Activated gamma-delta T cell treated with Interleukin-2 at 50 U/mL for 16 hours (primary cell): ENCODE measurements at places on chromosomes 11 and 22.

DNA sequence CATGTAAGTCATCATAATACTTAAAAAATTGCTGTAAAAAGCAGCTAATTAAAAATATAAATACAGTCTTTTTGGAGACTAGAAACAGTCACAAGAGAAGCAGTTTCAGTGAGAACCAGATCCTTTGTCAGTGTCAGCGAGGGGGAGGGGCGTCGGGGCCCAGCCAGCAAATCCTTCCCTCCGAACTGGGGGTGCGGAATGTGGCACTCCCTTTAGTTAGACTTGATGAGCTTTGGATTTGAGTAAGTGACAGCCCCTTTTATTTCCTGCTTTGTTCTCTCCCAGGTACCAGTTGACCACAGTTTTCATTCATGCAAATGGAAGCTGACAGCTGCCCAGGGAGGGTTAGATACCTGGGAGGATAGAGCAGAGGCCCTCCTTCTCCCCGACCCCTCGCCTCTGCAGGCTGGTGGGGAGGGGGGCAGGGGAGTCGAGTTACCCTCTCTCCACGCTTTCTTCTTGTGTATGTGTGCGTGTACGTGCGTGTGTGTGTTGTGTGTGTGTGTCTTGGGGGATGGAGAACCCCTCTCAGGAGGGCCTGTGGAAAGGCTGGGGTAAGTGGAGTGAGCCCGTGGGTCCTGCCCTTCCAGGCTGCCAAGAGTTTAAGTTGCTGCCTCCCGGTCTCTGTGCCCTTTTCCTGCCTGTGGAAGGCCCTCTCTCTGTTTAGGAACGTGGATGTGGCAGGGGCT lies 38.3 kb downstream of the PTPRJ start:
- DNase-seq: no peak

DNA sequence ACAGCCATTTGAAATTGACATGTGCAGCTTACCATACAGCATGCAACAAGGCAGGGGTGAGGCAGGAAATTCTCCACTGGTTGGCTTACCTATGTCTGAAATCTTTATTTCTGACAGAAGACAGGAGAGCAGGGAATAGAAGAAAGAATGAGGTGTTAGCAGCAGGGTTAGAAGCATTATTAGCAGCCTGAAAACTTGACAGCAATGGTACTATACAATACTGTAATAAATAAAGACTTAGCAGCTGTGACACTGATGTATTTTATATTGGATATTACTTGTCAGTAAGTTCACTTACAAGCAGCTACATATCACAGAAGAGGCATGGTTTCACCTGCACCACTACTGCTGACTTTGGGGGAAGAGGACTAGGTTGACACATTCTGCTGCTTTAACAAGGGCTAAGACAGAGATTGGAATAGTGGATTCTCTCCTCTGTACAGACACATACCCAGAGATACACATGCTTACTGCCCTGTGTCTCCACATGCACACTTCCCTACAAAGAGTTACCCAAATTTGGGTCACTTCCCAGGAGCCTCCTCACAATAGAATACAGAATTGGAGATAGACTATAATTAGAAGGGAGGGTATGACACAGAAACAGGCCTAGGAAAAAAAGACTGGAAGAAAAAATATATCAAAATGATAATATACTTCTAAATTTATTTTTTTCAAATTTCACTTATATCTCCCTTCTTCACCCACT lies 145.8 kb upstream of the NARS2 start:
- no peak for DNase-seq

GRCh38 chr11:15747671-15748070 lies 608.7 kb downstream of the SOX6 start:
- DNase-seq: no peak

GRCh38 chr11:57873196-57873911 lies 111.8 kb downstream of the CTNND1 start:
- no peak for DNase-seq

- DNase-seq: no peak
Observed at GRCh38 chr22:46067159-46068111, 82.9 kb upstream of the PPARA start.

DNA sequence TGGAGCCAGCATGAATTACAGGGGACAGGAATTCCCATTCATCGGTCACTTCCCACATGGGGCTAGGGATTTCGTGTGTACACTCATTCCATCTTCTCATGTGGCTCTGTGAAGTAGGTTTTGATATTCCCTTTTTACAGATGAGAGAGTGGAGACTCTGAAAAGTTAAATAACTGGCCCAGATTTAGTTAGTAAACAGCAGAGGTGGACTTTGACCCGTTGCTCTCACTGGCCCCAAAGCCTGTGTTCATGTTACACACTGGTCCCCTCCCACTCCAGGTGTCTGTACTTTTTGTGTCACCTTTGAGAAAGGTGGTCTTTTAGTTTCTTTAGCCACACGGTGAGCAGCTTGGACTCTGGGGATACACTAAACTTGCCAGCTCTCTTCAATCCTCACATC lies 108.5 kb downstream of the MICAL2 start:
- DNase-seq: no peak

GRCh38 chr11:2587976-2588748 lies 111.6 kb downstream of the KCNQ1OT1 start:
- no peak for DNase-seq

DNA sequence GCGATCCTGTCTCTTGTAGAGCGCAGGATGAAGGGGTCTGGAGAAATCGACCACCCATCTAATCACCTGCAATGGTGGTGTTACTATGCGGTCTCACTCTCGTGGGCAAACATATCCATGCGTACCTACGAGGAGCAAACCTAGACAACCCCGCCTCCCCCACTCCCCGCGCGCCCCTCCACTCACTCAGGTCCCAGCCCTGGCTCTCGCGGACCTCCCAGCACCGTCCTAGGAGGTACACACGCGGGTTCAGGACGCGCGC lies 887 bp downstream of the TRPC6 start:
- no peak for DNase-seq

DNA sequence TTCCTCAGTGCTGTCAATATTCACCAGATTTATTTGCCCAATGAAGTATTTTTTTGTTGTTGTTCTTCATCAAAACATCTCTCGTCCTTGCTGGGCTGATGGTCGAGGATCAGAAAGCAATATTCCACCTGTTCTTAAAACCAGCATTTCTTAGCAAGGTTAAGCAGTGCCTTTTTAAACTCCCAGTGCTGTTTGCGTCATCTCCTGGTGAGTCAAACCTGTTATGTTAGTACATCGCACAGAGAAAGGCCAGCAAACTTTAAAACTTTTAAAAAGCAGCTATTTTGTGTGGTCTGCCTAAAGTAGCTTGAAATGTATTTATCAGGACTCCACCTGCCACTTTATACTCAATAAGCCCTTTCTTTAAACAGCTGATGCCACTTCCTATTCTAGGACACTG lies 802.0 kb downstream of the KCNA4 start:
- DNase-seq: no peak

DNA sequence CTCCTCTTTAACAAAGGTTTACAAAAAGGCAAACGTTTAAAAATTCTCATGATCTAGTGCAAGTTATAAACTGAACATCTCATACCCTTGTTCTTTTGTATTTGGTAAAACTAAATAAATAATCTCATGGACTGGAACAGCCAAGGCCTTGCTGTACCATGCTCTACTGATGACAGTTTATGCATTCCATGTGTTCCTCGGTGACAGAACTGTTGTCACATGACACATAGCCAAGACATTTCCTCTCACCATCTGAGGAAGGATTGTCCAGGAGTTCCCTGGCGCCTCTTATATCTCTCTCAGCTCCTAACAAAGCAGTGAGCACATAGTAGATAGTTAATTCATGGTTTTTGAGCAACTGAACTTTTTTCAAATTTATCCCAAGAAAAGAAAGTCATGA lies 12.6 kb downstream of the CCDC83 start:
- DNase-seq: no peak

DNA sequence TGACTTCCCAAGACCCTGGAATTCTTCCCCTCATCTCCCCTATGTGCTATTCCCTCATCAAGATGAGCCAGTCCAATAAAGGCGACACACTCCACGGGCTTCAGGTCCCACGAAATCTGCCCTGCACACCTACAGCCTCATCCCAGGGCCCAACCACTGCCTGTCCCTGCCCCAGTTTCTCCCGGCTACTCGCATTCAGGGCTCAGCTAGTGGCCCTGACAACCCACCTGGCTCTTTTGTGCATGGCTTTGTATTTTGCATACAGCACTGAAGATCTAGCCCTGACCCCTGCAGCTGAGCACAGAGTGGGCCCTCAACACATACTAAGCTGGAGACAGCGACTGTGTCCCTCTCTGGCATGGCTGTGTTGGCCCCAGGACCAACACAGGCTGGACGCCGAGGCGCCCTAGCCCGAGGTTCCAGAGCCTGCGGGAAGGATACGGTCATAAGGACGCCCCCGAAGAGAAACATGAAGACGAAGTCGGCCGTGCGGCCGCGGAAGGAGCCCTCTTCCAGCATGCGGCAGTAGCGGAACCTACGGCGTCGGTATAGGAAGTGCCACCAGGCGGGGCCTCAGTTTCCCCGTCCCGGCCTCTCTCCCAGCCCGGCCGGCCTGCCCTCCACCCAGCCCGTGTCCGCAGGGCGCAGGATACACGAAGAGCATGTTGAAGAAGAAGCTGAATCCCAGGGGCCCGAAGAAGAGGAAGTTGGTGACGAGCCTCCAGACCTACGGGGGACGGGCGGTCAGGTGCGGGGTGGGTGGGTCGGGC lies 710 bp downstream of the DERL3 start:
- DNase-seq: no peak

DNA sequence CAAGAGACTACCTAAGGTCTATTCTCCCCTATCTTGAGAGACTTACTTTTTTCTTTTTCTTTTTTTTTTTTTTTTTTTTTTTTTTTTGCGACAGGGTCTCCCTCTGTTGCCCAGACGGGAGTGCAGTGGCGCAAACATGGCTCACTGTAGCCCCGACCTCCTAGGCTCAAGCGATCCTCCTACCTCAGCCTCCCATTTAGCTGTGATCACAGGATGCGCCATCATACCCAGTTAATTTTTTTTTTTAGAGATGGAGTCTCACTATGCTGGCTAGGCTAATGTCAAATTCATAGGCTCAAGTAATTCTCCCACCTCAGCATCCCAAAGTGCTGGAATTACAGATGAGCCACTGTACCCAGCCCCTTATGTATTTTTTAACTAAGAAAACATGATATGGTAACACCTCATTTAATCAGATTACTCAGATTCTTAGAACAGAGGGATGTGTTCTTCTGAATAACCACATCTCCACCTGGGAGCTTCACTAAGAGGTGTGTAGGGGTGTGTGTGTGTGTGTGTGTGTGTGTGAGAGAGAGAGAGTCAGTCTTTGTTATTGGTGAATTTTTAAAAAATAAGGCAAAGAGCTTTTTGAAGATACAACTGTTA lies 102.9 kb downstream of the USP35 start:
- DNase-seq: no peak

- no peak for DNase-seq
Observed at GRCh38 chr11:94077552-94078293, 50.9 kb upstream of the PANX1 start.

- no peak for DNase-seq
Observed at GRCh38 chr11:75342231-75342918, 9.1 kb downstream of the ARRB1 start.

GRCh38 chr11:45617871-45618601 lies 47.4 kb downstream of the CHST1 start:
- no peak for DNase-seq

DNA sequence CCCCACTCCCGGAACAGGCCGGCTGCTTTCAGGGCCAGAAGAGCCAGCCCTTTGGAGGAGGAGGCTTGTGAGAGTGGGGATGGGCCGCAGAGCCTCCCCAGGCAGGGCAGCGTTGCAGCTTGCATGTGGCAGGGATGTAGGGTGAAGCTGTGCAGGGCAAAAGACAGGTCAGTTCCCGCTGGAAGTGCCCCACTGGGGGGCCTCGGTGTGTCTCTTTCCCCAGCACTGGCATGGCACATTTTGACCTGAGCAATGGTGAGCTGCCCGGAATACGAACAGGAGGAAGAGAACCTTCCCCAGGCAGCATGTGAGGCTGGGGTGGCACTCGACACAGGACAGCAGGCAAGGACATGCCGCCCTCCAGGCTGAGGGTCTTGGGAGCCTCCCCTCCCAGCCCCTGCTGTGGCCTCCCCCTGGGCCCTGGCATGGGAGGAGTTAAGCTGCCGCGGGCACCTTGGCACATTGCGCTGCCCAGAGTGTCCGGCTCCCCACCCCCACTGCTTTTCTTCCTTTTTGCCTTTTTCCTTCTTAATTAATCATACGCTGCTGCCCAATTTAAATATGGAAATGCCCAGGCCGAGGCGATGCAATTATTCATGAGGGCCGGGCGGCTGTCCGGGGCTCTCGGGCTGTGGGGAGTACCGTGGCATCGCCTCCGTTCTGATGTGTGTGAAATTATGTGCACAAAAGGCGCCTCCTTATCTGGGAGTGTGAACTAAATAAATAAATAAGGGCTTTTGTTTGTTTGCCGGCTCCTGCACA lies 76.0 kb upstream of the WNT7B start:
- DNase-seq: no peak

DNA sequence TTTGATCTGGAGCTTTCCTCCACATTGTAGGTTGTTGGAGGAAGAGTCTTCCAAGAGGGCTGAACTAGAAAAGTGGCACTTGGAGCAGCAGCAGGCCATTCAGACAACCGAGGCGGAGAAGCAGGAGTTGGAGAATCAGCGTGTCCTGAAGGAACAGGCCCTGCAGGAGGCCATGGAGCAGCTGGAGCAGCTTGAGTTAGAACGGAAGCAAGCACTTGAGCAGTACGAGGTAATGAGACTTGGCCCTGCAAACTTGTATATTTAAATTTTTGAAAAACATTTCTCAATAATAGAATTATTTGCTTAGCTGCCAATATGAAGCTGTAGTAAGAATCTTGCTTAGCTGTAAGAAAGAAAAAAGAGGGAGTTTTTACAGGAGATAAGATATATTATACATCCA lies 84.0 kb downstream of the SWAP70 start:
- no peak for DNase-seq

- DNase-seq: no peak
Observed at GRCh38 chr11:84234011-84234410, 947.8 kb upstream of the CCDC90B start.

GRCh38 chr22:48695251-48695650 lies 1132.4 kb downstream of the BRD1 start:
- DNase-seq: no peak

GRCh38 chr11:73590991-73591390 lies 6.9 kb downstream of the FAM168A start:
- no peak for DNase-seq

- DNase-seq: no peak
Observed at GRCh38 chr11:82902880-82903279, 1.3 kb downstream of the DDIAS start.

- DNase-seq: no peak
Observed at GRCh38 chr11:102295045-102295444, 22.2 kb upstream of the BIRC3 start.
